ENCODE measurements at places on chromosomes 12 and 14.

DNA sequence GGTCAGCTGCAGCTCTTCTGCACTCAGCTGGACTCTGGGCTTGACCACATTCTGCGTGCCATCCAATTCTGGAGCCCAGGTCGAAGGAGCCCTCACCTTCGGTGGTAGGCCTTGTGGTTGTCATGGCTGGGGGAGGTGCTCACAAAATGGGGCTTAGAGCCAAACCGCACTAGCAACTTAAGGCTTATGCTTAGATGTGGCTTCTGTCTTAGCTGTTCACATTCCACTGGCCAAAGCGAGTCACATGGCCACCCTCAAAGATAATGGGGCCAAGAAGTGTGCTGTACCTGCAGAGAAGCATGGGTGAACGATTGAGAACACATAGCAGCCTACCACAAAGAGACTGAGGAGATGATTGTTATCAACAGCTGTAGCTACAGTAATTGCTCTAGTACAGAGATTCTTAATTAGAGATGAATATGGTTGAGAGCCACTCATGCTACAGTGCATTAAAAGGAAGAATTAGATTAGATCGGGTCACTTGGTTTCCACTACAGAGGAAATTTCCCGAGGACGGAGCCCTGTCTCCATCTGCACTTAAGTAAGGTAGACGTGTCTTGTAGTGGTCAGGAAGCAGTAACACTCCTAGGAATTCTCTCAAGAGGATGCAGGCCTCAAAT, 334.6 kb upstream of the FKBP4 start:
- DNase-seq = peak; percentile 4

- DNase-seq = no peak
These were observed 62.8 kb downstream of the PPP2R5C start for GRCh38 chr14:101824339-101824727.

DNA sequence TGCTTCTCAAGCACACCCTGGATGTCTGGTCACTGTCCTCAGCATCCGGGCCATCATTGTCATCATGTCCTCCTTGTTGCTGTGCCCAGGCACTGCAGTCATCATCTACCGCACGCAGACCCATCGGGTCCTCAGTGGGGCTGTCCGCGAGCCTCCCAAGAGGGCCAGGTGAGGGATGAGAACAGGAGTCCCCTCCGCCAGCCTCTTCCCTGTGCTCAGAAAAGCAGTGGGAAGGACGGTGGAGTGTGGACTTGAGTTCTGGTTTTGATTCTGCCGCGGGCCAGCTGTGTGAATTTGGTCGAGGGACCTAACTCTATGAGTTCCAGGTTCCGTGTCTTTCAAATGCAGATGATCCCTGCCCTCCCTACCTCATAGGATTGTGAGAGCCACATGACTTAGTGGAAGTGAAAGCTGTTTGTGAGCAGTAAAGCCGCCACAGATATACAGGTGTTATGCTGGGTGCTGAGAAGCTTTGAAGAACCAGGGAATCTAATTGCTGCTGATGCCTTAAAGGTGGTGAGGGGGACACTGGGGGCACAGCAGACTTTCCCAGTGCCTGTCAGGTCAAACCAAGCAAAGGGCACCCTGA, 122.9 kb upstream of the RAP1B start:
- DNase-seq = no peak

- DNase-seq = no peak
These were observed 530 bp upstream of the NYNRIN start for GRCh38 chr14:24398293-24398652.

DNA sequence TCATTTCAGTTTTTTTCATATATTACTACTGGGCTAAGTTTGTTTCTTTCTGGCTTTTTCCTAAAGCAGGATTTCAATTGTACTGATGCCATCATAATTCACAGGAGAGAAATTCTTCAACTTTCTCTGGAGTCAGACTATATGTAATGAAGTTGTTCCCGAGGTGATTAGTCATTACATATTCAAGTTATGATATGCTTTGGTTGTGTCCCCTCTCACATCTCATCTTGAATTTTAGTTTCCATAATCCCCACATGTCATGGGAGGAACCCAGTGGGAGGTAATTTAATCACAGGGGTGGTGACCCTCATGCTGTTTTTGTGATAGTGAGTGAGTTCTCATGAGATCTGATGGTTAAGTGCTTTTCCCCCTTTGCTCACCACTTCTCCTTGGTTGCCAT, 227.5 kb upstream of the LRIG3 start:
- no peak for DNase-seq

DNA sequence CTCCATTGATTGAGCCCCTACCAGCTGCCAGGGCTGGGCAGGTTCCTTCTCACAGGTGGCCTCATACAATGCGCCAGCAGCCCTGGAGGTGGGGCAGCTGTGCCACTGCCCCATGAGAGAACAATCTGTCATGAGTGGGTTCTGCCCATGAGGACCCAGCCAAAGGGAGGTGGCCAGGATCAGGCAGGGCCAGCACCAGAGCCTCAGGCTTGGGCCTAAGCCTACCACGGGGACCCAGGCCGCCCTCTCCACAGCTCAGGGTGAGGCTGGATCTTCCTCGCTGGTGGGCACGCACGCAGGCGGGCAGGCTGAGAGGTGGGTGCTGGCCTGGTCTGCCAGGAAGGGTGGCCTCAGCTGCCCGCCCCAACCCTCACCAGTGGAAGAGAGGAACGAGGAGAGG, 110.7 kb downstream of the KIF26A start:
- DNase-seq = no peak

GRCh38 chr12:76666290-76666835, 97.6 kb upstream of the ZDHHC17 start:
- DNase-seq = no peak

- DNase-seq = no peak
These were observed 399.2 kb downstream of the IPO8 start for GRCh38 chr12:30296486-30296885.

DNA sequence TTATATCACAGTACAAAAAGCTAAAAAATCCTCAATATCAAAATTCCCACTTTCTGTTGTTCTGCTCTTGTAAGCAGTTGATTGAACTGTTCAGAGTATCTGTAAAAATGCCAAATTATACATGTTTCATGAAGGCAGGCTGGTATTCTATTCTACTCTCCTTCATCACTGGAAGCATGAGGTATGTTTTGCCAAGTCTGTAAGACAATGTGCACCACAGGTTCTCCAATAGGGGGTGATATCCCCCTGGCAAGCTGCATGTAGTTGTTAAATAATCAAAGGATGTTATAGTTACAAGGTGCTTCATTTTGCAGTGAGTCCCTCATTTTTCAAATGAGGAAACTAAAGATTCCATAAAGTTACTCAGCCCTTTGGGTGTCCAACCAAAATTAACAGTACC, 15.1 kb upstream of the NEK9 start:
- DNase-seq = peak; percentile 34

- DNase-seq = no peak
These were observed 4.2 kb downstream of the SCNN1A start for GRCh38 chr12:6370994-6371754.

- DNase-seq = no peak
These were observed 33.7 kb downstream of the FBXL14 start for GRCh38 chr12:1560704-1561103.

DNA sequence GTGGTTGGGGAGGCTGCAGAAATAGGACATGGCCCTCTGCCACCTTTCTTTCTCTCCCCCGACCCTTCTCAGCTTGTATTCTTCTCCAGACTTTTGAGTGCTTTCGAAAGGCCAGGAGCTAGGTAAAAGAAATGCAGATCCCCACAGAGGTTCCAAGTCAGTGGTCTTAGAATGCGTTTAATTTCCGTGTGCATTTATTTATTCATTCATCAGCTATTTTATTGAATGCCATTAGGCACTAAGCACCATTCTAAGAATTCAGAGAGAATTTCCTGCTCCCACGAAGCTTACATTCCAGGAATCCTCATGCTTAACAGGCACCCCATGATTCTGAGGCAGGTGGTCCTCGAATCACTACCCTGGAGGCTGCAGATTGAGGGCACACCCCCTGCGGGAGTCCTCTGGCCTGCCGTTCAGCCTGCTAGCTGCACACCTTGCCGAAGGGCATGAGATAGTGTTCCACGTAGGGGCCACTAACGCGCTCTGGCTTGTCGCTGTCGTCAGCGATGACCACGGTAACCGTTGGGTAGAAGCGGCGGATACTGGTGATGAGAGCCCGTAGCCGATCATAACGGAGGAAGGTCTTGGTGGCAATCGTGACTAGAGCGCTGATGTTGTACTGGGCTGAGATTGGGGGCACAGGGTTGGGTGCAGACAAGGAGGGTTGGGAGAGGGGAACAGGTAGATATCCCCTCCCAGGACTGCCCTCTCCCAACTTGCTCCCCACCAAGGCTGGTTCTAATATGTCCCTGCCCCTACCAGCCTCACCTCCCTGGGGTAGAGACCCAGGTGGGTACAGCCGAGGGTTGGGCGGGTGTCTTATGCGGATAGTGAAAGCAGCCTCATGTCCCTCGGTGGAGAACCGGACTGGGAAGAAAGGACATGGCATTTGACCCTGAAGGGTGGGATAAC, 4.5 kb downstream of the B4GALNT1 start:
- no peak for DNase-seq

- no peak for DNase-seq
These were observed 12.2 kb upstream of the COL2A1 start for GRCh38 chr12:48016373-48017020.

DNA sequence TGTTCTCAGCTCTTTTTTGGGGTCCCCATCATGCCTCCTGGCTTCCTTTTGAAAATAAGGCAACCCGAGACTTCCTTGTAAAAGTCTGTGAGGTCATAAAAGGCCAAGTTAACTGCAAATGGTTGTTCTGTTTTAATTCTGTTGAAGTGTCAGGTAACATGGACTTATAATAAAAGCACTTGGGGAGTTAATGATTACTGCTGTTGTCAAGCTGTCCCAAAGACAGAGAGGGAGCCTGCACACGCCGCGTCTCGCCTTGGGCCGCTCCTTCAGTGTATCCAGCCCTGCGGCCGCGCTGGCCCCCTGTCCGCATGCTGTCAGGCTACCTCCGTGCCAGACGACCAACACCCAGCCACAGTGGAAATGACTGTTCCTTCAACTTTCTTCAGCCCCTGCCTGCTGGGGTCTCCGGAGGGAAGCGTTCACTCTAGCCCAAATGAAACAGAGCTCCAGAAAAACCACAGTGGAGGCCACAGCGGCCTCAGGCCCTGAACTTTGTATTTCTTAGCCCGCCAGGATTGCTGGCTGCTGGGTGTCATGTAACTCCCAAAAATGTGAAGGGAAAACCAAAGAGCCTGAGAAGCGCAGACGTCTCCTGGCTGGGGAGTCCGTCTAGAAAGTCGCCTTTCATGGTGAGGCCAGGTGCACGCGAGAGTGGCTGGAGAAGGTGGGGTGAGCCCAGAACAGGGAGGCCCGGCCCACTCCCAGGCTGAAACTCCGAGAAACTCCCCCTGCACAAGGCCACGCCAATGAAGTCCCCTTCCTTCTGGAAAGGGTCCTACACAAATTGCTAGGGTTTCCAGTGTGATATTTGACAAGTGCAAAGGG, 189.1 kb downstream of the ZFP36L1 start:
- DNase-seq = no peak

GRCh38 chr14:100289916-100290606, 16.2 kb downstream of the SLC25A29 start:
- DNase-seq = no peak

DNA sequence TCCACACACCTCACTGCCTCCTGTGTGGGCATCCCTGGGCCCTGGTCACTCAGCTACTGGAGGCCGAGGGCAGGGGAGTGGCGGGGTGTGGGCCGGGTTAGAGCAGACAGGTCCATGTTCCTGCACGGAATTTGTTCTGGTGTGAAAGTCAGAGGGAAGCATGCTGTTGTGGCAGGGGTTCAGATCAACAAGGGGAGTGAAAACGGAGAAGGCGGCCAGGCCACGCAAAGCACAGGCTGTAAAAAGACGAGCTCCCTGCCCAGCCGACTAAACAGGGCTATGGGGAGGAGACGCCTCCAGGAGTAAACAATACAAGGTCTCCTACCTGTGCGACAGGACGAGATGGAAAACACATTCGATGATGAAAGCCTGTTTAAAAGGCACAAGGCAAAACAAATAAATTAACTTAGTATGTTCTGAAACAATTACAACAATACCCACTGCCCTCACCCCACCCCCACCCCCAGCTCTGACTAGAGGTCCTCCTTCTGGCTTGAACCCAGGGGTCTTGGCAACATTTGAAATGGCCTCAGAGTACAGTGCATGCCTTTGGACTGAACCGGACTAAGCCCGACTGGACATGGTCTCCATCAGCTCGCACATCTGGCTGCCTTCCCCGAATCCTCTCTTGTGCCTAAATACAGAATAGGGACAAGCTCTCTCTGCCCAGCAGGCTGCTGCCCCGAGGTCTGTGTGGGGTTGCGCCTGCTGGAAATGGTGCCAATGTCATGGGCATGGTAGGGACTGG, 274.9 kb upstream of the DIO3 start:
- DNase-seq = no peak

GRCh38 chr12:45260104-45260815, 44.4 kb downstream of the ANO6 start:
- no peak for DNase-seq

DNA sequence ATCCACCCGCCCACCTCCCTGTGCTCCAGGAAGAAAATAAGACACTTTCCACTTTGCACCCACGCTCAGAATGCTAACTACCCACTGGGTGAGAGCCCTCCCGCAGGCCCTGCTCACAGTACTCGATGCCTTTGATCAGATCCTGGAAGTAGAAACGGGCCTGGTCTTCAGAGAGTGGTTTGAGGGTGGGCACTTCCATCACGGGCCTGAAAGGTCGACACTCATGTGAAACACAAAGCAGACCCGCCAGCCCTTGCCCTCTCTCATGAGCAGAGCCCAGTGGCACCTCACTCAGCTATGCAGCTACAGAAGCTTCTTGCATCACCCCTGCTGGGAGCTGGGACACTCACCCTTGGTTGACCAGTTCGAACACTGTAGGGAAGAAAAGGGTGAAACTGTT, 41.1 kb downstream of the CAMKK2 start:
- DNase-seq = no peak

DNA sequence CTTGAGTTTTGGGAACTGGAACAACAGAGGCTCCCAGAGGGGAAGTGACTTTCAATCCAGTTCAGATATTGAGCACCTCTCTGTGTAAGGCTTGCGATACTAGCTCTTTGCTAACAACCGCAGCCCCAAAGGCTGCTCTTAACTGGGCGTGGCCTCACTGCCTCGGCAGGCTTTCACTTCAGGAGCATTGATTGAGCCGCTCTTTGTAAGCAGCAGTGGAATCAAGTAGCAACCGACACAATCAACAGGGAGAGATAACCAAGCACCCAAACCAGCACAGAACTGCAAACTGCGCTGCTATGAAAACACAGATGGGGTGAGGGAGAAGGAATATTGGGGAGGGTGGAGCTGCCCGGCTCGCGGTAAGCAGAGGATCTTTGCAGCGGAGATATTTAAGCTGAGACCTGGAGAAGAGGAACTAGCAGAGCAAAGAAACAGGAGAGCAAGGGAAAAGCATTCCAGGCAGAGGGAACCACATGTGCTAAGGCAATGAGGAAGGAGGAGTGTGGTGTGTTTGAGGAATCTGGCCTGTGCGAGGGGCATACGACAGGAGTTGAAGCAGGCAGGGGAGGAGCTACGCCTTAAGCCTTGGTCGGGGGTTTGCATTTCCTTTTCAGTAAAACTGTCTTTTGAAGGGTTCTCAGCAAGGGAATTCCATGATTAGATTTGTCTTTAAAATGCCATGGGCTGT, 17.3 kb upstream of the YY1 start:
- peak; percentile 69 for DNase-seq

GRCh38 chr14:52733824-52734223, 3.9 kb downstream of the STYX start:
- no peak for DNase-seq

- no peak for DNase-seq
These were observed 352.0 kb downstream of the ZFP36L1 start for GRCh38 chr14:68440820-68441219.

All from CD4-positive, alpha-beta T cell treated with Interleukin-15 for 1 hour (primary cell).